Activated T-cell treated with anti-CD3 and anti-CD28 coated beads, Interleukin-2, amount 50 U/mL, for 4 hours (primary cell): ENCODE measurements at places on chromosomes 11 and 22.

- no peak for DNase-seq
Observed at GRCh38 chr11:94539420-94539819, 4.3 kb upstream of the FUT4 start.

GRCh38 chr22:19959043-19959586 lies 17.5 kb upstream of the TXNRD2 start:
- DNase-seq: no peak

DNA sequence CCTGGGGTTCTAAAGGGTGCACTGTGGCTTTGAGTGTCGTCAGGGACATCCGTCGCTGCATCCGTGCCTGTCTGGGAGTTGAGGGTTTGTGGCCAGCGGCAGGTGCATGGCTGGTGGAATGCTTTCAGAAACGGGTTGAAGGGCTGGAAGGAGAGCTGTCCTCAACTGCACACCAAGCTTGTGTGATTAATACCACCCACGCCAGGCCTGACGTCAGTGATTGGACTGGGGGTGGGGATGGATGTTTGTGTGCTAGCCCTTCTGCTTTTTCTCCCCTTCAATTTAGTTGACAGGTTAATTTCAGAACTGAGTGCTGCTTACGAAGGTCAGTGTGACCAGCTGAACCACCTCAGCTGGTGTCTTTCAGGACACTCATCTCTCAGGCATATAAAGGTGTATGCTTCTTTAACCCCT lies 3.2 kb upstream of the GAB2 start:
- DNase-seq: peak; percentile 27

DNA sequence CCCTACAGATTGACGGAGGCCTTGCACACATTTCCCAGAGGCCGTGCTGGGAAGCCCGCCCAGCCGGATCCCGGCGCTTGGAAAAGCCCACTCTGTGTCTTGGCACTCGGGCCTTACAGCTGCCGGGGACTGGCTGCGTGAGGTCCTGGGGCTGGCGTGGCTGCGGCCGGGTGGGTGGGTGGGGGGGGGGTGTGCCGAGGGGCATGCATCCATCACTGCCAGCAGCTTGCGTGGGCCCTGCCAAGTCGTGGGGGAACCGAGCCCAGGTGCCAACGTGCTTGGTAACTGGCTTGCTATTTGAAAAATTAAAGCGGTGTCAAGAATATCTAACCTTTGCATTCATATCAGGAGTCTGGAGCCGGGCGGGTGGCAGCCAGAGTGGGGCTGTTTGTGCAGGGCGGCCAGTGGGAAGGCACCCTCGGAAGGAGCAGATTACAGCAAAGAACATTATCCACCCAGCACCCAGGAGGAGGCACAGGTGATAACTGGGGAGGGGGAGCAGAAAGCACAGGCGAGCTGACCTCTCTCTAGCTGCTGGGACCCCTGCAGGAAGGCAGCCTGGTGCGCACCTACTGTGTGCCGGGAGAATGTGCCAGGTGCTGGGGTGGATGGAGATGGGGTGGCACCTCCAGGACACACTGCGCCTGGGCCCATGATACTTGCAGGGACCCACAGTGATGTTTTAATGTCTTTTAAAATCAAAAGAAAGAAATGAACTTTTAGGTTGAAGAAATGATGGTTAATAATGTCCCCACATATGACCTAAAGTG lies 28.5 kb upstream of the SMIM38 start:
- no peak for DNase-seq

GRCh38 chr11:12715131-12715530 lies 40.9 kb downstream of the TEAD1 start:
- DNase-seq: no peak

DNA sequence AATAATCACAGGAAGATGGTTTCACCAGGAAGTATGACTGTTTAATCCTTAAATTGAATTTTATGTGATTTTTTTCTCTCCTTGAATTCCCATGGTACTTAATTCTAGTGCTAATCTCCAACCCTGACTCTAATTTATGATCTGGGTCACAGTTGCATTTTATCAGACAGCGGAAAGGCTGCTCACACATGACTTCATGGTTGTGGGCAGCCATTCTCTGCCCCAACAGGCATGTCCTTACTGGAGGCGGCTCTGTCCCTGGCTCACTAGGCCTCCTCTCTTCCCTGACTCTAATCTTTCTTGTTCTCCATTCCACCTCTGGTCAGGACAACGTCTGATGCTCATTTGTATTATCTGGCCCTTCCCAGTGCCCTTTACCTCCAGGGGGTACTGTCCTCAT lies 184.4 kb downstream of the CHST1 start:
- no peak for DNase-seq

- DNase-seq: no peak
Observed at GRCh38 chr11:19803506-19803998, 90.9 kb downstream of the NAV2 start.

- DNase-seq: no peak
Observed at GRCh38 chr11:64276653-64277431, 7.6 kb downstream of the BAD start.

DNA sequence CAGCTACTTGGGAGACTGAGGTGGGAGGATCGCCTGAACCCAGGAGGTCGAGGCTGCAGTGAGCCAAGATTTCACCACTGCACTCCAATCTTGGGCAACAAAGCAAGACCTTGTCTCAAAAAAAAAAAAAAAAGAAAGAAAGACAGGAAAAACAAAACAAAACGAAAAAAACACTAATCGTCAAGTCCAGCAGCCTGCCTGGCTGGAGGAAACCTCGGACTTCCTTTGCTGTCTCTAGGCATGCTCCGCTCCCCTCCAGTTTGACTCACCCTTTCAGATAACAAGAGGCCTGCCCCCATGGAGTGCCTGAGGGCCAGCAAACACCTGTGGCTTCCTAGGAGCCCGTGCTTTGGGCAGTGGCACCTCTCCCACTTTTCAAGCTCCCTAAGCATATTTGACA lies 28.8 kb upstream of the CHKA start:
- DNase-seq: no peak

DNA sequence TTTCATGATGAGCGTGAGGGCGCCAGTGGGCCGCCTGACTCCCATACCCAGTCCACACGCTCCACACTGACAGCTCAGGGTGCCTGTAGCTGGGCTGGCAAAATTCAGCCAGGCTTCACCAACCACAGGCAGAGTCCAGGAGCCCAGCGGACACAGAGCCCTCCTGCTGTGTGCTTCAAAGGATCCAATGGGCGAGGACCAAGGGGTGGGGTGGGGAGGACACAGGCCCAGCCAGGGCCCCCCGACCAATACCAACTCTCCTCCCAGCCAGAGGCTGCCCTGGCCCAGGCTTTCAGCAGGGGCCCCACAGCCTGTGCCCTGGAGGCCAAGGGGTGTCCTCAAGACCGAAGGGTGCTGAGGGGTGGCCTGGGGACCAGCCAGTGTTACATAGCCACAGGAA lies 336.1 kb downstream of the CTTN start:
- DNase-seq: no peak

DNA sequence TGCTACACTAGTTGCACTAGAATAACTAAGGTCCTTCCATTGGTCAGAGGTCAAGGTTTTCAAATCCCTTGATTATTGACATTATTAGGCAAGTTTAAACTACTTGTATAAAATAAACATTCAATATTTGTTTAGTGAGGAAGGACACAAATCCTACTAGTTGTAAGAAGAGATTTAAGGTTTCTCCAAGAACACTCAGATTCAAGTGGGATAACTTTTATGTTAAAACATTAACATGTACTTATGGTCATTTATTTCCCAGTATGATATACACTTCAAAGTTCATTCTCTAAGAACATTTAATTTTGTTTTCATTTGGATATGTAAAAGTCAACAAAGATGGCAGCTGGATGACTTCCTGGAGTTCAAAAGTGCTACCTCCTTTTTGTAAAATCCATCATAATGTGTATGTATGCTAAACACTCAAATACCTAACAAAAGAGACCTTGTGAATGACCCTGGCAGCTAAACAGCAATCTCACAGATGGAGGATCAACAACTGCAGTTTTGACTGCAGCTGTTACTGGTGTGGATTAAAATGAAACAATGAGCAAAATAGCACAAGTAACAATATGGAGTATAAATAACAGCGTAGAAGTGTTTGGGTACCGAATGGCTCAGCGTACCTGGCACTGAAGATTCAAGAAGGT lies 1.5 kb downstream of the CCDC90B start:
- DNase-seq: no peak

DNA sequence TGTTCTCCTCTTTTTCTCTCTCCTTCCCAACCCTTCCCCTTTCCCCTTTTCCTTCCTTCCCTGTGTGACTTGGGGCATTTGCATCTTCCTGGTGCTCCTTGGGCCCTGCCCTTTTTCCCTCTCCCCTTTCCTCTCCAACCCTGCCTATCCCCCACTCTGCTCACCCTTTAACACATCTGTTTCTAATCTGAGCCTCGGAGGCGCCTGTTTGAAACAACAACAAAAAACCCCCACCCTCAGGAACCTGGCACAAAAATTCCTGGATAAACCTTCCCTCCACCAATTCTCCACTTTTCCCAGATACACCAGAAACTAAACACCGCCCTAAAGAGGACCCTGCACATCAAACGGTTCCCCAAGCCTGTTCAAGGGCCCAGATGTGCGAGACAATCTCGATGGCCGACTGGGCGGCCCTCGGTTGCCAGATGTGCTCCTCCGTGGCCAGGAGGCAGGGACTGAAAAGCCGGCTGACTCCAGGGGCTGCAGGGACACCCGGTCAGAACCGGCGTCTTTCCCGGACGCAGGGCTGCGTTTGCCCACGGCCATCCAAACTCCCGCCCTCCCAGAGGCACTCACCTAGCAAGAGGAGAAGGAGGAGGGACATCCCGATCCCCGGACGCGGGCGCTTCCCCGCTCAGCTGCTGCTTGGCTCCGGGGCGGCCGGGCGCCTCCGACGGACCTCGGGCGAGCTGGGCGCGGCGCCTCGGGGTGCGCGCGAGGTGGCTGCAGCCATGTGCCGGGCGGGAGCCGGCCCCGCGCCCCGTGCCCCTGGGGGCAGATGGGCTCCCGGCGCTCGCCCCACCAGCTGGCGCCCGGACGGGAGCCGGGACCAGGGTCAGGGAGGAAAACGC lies 486 bp downstream of the CLMP start:
- DNase-seq: no peak

GRCh38 chr11:77346906-77347603 lies 45.6 kb upstream of the GDPD4 start:
- no peak for DNase-seq

DNA sequence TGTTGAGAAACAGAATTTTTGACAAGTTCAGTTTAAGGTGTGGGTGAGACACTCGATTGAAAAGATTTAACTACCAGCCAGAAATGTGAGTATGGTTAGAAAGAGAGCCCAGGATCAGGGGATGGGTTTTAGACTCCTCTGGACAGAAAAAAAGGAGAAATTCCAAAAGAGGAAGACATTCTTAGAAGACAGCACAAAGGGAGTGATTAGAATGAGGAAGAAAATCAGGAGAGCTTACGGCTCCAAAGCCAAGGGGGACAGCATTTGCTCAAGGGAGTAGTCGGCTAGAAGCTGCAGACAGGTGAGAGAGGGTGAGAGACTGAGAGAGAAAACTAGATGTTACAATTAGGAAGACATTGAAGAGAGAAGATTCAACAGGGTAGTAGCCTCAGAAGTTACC lies 166.1 kb downstream of the ADAMTS15 start:
- no peak for DNase-seq

GRCh38 chr11:106187860-106188456 lies 110.5 kb downstream of the AASDHPPT start:
- no peak for DNase-seq

DNA sequence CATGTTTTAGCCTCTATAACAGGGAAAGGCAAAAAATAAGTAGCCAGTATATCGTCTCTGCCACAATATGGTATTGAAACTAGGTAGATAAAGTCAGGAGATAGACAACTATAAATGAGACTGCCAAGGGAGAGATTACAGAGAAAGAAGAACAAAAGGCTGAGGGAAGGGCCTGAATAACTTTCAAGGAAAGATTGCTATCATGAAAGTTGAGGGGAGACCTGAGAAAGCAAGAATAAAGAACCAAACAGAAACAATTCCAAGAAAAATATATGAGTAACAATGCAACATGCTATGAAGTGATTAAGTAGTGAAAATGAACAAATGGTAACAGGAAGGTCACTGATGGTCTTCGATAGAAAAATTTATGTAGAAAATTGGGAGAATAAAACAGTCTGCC lies 690.1 kb downstream of the METTL15 start:
- no peak for DNase-seq

GRCh38 chr11:40178470-40178869 lies 1281.0 kb downstream of the LRRC4C start:
- DNase-seq: no peak

DNA sequence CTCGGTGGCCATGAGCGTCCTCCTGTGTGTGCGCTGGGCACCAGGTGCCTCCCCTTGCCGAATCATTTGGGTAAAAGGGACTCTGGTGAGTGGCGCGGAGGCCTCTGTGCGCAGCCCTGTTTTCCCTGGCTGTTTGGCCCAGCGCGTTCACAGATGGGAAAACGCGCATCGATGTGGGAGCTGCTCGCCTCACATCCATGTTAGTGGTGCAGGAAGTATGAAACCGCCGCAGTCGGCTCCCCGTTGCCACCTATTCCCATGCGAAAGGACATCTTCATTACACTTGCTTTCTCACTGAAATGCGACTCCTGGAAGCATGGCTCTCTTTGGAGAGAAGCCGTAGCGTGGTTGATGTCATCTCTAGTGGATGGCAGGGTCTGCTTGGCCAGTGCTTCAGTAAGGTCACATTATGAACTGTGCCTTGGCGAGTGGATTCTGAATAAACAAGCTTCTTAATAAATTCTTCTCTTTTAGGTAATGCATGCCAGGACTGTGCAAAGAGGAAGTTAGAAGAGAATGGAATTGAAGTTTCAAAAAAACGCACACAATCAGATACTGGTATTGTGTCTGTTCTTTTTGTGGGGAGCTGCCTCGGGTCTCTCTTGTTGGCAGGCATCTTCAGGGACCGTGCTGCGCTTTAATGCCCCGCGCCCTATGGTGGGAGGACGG lies 26.3 kb downstream of the FAM118A start:
- no peak for DNase-seq
